ENCODE measurements at places on chromosomes 11 and 22.

GRCh38 chr11:114182471-114183043, 113.6 kb upstream of the NNMT start:
- no peak for DNase-seq

DNA sequence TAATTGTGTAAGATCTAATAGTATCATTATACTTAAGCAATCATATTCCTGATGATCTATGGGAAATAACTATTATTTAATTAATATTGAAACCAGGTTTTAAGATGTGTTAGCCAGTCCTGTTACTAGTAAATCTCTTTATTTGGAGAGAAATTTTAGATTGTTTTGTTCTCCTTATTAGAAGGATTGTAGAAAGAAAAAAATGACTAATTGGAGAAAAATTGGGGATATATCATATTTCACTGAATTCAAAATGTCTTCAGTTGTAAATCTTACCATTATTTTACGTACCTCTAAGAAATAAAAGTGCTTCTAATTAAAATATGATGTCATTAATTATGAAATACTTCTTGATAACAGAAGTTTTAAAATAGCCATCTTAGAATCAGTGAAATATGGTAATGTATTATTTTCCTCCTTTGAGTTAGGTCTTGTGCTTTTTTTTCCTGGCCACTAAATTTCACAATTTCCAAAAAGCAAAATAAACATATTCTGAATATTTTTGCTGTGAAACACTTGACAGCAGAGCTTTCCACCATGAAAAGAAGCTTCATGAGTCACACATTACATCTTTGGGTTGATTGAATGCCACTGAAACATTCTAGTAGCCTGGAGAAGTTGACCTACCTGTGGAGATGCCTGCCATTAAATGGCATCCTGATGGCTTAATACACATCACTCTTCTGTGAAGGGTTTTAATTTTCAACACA, 6.4 kb downstream of the BIRC3 start:
- no peak for DNase-seq

DNA sequence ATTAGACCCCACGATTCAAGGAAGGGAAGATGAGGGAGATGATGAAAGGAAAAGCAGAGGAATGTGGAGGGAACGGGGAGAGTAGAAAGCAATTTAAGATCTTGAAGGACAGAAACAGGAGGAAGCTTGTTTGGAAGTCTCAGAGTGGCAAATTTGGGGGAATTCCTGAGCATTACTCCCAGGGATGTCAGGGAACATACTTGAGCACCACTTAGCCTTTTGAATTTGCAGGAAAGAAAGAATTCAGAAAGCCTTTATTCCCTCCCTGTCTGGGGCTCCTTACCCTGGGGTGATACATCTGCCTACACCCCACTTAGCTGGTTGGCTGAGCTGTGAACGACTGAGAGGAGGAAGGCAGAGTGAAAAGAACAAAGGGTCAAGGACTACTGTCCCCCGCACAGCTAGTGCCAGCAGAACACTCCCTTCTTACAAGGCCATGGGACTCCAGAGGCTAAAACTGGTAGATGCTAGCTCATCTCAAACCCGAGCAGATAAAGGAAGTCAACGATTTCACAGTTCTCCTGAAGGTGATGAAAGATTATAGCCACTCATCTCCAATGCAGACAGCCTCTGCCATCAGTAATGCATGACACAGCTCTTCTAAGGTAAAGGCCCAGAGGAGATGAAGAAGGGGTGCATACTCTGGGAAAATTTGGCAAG, 84.0 kb upstream of the AKIP1 start:
- DNase-seq: no peak

DNA sequence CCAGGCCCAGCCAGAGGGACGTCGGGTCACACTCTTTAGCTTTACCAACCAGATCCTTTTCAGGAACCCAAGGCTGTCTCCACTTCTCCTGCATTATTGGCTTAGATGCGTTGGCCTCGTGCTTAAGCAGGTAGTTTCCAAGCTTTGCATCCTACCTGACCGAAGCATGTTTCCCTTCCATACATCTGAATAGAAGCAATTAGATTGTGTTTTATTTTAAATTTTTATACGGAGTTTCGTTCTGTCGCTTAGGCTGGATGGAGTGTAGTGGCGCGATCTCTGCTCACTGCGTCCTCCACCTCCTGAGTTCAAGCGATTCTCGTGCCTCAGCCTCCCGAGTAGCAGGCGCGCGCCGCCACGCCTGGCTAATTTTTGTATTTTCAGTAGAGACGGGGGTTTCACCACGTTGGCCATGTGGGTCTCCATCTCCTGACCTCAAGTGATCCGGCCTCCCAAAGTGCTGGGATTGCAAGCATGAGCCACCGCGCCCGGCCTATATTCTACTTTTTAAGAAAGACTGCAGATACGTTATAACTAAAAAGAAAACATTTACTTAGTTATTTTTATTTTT, 677 bp downstream of the DYNC2H1 start:
- no peak for DNase-seq

GRCh38 chr22:44355716-44356070, 42.9 kb upstream of the SHISAL1 start:
- DNase-seq: no peak

- DNase-seq: no peak
Observed at GRCh38 chr11:67057205-67057672, 592 bp downstream of the RHOD start.

Measured in common myeloid progenitor, CD34-positive (primary cell).